ENCODE measurements at places on chromosomes 4 and X.
A peak's percentile ranks its signal among the peaks of the same experiment; 100 is the strongest.

DNA sequence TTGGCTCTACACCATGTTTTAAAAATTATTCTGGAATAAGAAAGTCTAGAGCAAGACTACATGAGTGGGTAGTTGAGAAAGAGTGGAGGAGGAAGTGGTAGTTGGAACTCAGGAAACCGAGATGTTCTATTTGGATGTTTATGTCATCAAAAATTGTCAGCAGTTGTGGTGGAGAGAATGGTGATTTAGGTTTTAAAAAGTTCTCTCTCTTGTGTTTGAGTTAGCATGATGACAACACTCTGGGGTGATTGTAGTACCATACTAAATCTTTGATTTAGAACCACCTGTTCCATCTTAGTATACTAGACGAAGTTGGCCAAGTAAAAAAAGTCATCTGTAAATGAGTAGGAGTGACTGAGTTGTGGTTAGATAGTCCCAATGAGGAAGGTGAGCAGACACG is 40.7 kb downstream of the KLHL2 start:
- no peak for DNase-seq

GRCh38 chr4:152321398-152321797 is 214.5 kb downstream of the FBXW7 start:
- DNase-seq = no peak

- DNase-seq = no peak
These were observed 190.5 kb downstream of the SH3BGRL start for GRCh38 chrX:81392396-81392795.

GRCh38 chr4:79599691-79600090 is 191.7 kb upstream of the GK2 start:
- no peak for DNase-seq

- no peak for DNase-seq
These were observed 11.4 kb upstream of the ARSJ start for GRCh38 chr4:113990886-113991285.

- no peak for DNase-seq
These were observed 43.9 kb upstream of the HMX1 start for GRCh38 chr4:8915201-8916200.

DNA sequence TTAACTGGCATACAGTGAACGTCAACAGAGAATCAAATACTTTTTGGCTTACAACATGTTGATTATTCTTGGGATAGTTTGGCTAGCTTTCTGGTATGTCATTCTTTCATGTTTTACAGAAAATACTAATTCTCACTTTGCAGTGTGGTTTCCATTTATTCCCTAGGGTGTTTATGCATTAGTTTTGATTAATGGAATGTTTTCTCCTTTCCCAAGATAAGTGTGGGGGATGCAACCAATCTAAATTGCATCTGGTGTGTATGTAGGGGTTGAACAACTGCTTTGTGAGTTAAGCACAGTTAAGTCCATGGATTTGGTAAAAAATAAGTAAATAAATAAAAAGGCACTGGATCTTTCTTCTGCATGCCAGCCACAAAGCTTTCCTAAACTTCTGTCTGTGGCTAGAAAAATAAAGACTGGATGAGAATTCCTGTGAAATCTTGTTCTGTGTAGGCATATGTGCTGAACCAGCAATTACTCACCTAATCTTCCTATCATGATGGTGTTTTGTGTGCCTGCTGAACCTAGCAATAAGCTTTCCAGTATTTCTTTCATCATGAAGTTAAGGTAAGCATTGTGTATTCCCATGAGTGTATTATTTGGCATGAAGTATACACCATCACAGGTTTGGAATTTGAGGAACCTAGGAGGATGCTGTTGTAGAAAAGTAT is 50.6 kb upstream of the TENM3 start:
- no peak for DNase-seq

DNA sequence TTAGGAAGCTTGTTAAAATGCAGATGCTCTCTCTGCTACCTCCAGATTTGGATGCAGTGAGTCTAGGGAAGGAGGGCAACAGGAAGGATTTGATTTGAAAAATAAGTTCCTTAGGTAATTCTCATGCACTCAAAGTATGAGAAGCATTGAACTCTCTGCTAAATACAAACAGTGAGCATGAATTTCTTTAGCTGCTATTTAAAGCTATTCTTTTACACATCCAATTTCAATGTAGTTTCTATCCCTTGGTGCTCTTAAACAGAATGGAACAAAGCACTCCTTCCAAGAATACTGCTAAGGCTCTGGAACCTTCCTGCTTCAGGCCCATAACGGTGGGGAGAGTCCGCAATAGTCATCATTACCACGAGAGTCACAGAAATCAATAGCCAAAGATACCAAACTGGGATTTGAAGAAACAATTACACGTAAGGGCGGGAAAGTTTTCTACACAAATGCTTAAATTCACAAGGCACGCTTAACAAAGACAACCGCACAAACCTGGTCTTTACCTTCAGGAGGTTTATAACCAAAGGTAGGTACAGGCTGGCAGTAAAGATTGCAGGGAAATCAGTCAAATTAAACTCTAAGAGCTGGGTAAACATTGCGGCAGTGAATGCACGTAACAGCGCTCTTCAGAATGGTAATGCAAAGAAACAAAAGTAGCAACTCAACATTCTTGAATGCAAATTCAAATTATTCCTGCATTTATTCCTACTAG is 123.2 kb upstream of the NAP1L5 start:
- no peak for DNase-seq

GRCh38 chrX:45711231-45711630 is 510.6 kb upstream of the DIPK2B start:
- DNase-seq = no peak

- DNase-seq = no peak
These were observed 269.2 kb downstream of the TRIML1 start for GRCh38 chr4:188408244-188409030.

DNA sequence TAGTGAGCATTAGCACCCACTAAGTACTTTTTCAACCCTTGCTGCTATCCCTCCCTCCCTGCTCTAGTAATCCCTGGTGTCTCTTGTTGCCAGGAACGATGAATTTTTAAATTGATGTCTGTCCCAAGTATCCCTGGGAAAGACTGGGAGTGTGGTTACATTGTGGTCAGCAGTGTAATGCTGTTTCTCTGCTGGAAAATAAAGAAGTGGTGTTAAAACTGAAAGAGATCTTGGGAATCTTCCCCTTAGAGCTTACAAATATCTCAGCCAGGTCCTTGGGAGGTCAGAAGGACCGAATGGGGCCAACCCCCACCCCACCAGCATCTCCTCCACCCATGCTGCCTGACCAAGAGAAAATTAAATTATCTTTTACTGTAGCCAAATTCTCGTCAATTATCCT is 174.5 kb upstream of the MXRA5 start:
- no peak for DNase-seq

GRCh38 chrX:72713130-72713529 is 976 bp downstream of the PHKA1 start:
- no peak for DNase-seq

DNA sequence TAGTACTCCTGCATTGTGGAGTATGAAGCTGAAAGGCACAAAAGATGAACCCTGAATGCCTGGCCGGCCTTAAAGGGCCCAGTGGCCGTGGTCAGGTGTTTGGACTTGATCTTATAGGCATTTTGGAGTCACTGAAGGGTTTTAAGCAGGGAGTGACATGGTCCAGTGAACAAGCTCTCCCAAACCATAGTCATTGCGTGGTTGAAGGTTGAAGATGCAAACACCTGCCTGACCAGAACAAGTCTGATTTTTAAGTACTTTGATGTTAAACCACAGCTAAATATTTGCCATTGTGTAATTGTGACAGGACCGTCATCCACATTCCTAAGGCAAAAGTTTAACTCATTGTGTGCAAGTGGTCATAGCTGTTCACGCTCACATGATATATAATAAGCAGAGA is 3.3 kb downstream of the STK32B start:
- DNase-seq = no peak

- no peak for DNase-seq
These were observed 904.2 kb downstream of the STPG2 start for GRCh38 chr4:97238956-97239666.

DNA sequence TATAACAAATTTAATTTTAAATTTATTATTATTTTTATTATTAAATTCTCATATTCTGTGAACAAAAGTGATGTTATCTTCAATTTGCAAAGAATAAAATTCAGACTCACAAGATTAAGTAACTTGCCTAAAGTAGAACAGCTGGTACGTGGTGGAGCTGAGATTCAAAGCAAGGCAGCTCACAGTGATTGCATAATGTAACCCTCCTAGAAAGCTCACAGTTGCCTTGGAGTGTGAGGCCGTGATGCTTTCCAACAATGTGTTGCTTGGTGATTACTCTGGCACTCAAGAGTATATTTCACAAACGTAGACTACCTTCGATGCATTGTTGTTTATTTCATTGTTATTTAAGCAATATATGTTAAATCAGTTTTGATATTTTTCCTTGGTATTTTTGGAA is 1039.2 kb upstream of the PABPC4L start:
- DNase-seq = no peak

GRCh38 chrX:9164086-9164485 is 130.2 kb upstream of the FAM9B start:
- DNase-seq = no peak

GRCh38 chr4:175784986-175785525 is 27.0 kb downstream of the GPM6A start:
- no peak for DNase-seq

DNA sequence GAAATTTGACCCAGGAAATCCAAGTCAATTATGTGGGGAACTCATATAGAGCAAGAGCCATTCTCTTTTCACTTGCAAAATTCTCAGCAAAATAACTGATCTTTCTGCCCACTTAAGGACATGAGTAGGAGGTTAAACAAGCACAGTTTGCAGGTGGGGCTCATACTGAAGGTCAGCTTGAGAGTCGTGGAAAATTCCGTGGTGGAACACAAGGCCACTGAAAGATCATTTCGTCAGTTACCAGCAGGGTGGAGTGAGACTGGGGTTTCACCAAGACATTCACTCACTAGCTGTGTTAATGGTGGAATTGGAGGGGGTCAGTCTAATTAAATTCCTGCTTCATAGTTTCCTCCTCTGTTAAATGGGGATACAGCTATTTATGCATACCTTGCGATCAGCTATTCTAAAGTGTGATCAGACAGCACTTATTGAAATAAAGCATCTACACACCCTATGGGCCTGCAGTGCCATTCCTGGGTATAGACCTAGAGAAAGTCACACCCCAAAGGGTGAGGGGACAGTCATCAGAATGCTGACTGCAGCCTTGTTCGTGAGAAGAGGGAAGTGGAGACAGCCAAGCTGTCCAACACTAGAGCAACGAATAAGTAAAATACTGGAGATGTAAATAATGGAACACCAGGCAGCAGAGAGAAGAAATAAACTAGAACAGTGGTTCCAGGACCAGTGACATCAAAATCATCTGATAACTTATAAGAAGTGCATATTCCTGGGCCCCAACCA is 42.7 kb upstream of the CLNK start:
- DNase-seq = peak; percentile 34

DNA sequence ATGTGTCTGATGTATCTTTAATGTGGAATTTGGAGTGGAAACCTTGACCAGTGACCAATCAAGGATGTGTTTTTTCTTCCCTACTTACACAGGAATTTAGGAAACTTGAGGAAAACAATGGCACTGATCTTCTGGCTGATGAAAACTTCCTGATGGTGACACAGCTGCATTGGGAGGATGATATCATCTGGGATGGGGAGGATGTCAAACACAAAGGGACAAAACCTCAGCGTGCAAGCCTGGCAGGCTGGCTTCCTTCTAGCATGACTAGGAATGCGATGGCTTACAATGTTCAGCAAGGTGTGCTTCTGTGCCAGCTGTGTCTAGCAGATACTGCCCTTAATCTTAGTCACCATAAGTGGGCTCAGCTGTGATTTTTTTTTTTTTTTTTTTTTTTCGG is 12.6 kb downstream of the TAF1 start:
- DNase-seq = no peak

- DNase-seq = peak; percentile 20
These were observed 629.1 kb upstream of the ATOH1 start for GRCh38 chr4:93199492-93199891.

- no peak for DNase-seq
These were observed 1.7 kb upstream of the AKAP4 start for GRCh38 chrX:50202539-50202938.

DNA sequence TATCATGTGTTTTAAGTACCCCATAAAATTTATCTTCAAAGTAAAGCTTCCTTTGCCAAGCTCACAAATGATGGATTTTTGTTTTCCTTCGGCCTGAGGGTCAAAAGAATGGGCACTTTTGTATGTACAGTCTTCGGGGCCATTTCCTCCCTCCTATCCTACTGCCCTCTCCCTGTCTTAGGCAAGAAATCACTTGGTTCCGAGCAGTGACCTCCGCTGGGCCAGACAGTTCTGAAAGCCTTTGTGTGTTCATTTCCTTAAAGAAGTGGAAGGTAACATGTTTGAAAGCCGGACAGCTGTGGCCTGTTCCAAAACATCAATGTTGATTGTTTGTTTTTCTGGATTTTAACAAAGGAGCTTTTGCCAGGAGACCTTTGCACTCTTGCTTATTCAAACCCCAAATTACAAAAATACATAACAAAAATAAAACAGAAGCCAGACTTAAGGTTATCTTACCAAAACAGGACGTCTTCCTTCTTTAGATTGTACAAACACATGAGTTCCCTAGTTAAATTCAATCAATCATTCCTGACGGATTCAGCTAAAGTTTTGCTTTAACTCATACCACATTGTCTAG is 110.6 kb upstream of the LIMCH1 start:
- no peak for DNase-seq

Measured in GM10248 (cell line).